ENCODE measurements at places on chromosomes 5 and 9.

- DNase-seq, result no peak
Observed at GRCh38 chr5:31911291-31912265, 262.5 kb downstream of the GOLPH3 start.

GRCh38 chr9:134598884-134599245 lies 42.7 kb upstream of the COL5A1 start:
- no peak for DNase-seq

DNA sequence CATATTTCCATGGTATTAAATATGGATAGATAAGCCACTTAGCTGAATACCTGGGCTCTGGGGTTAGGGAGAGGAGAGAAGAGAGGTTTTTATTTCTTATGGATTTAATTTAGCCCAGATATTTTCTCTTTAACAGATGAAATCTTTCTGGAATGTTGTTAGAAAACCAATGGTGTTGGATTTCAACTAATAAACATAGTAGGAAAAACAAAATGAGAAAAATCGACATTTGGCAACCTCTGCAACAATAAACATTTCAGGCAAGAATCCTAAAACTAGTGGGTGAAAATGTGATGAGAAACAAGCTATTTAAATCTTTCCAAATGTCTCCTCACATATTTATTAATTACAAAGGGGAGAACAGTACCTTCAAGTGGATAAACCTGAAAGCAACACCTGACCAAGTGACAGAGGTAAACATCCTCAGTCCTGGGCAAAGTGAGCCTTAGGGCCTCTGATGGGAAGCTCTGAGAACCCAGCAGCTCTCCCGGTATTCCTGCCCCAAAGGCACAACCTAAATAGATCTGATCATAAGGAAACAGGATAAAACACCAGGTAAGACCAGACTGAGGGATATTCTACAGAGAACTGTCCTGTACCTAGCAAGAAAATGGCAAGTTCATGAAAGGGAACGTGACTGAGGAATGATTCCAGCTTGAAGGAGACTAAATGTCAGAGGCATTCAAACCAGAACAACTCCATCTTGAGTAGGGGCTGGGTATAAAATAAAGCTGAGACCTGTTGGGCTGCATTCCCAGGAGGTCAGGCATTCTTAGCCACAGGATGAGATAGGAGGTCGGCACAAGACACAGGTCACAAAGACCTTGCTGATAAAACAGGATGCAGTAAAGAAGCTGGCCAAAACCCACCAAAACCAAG lies 163.7 kb downstream of the ESM1 start:
- DNase-seq, result no peak

GRCh38 chr9:132474253-132474652 lies 64.2 kb downstream of the CFAP77 start:
- no peak for DNase-seq

GRCh38 chr5:43753069-43753468 lies 150.1 kb downstream of the NNT start:
- DNase-seq, result no peak

- DNase-seq, result peak; percentile 5
Observed at GRCh38 chr5:170488570-170488969, 15.2 kb upstream of the KCNIP1 start.

DNA sequence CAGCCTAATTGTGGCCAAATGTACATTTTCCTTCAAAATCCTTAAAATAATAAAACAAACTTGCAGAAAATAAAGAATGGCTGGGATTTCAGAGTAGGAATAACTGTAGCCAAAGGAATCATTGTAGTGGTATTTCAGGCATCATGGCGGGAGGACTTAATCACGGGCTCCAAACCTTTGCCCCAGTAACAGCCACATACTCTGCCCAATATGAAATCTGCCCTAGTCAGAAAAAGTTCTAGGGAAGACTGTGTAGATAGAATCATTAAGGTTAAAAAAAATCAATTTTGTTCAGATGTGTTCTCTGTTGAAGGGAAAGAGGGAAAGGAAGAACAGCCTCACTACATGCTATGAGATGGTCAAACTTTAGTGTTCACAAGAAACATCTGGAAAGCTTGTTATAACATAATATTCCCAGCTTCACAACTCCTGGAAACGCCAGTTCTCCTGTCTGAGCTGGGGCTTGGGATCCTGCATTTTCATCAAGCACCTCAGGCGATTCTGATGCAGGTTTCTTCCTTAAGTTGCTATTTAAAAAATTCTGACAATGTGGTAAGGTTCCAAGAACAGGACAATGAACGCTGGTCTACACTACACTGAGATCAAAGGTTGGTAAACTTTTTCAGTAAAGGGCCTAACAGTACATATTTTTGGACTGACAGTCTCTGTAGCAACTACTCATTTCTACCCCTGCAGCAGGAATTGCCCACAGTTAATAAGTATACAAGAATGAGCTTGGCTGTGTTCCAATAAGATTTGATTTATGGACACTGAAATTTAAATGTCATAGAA lies 87.9 kb downstream of the CEMIP2 start:
- DNase-seq, result no peak

GRCh38 chr5:83172655-83173054 lies 95.3 kb downstream of the XRCC4 start:
- DNase-seq, result no peak

DNA sequence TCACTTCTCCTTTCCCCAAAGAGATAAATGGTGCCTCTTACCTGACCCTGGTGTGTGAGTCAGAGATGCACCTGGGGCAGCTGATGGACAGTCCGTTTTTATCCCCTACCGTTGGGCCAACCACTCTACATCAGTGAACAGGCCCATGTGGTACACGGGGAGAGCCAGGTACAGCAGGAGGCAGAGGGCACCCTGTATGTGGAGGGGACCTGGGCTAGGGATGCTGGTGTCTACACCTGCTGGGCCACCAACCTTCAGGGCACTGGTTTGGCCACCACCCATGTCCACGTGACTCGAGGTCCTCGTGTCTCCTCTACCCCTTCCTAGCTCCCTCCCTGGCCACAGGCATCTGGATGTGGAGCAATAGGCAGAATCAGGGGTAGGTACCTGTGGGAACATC lies 22.7 kb upstream of the ANXA6 start:
- no peak for DNase-seq

- DNase-seq, result no peak
Observed at GRCh38 chr9:5629312-5630080, 589 bp downstream of the RIC1 start.

DNA sequence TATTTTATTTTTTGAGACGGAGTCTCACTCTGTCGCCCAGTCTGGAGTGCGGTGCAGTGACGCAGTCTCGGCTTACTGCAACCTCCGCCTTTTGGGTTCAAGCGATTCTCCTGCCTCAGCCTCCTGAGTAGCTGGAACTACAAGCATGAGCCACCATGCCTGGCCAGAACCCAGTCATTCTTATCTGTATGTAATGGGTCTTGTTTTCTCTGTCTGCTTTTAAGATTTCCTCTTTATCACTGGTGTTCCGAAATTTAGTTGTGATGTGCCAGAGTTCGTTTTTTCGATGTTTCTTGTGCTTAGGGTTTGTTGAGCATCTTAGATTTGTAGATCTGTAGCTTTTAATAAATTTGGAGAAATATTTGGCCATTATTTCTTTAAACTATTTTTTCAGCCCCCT lies 19.2 kb downstream of the SLC25A25 start:
- no peak for DNase-seq

GRCh38 chr9:79817438-79818004 lies 245.8 kb downstream of the TLE4 start:
- no peak for DNase-seq

DNA sequence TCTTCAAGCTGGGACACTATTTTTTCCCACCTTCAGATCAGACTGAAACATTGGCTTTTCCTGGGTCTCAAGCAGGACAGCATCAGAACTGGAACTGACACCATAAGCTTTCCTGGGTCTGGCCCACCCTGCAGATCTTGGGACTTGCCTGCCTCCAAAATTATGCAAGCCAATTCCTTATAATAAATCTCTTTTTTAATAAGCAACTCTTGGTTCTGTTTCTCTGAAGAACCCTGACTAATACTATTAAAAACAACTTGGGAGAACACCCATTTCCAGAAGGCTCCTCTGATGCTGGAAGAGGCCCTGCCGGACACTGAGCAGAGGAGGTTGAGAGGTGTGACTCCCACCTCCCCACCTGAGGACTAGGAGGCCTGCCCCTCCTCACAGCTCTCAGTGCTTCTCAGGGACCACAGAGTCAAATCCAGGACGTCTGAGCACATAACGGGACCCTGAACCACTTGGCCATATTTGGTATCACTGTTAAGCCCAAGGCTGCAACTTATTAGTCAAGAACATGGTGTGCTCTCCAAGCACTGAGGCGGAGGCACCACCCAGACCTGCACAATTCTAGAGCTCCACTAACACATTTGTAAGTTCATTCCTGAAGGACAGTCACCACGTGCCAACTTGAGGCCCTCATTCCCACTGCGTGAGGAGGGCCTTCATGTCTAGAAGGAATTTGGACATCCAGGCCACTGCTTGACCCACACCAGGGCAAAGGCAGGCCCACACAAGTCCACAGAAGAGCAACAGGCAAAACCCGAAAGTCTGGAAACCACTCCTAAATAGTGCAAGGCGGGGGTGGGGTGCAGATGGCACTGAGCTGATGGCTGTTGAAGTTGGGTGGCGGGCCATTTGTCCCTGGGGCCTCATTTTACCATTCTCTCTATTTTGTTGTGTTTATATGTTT lies 9.5 kb downstream of the SHC3 start:
- no peak for DNase-seq

- no peak for DNase-seq
Observed at GRCh38 chr9:98374385-98375051, 119.1 kb upstream of the TBC1D2 start.

GRCh38 chr9:121802753-121803152 lies 151.3 kb downstream of the DAB2IP start:
- DNase-seq, result no peak

GRCh38 chr9:125258832-125259534 lies 2.6 kb upstream of the GAPVD1 start:
- DNase-seq, result peak; percentile 14
